Neural progenitor cell (in vitro differentiated cells): ENCODE measurements at places on chromosomes 16 and 17.

DNA sequence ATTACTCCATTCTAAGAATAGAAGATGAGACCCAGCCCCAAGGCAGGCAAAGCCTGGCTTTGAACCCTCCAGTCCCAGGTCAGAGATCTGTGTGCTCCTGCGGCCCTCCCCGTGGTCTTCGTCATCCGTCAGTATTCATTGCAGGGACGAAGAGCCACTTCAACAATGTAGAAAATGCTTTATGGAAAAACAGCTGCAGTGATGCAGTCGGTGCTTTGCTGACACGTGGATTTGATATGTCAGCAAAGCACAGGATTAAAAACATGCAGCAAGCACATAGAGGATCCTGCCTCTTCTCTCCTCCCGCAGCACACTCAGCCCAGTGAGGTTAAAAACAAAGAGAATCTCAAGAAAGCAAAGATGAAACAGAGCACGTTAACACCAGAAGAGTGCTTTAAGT, 117.1 kb upstream of the AXIN2 start:
- DNase-seq: no peak

- no peak for DNase-seq
These were observed 19.3 kb upstream of the FLCN start for GRCh38 chr17:17256316-17256715.

GRCh38 chr16:87602001-87602775, at the start of gene JPH3:
JPH3 (plus strand) TSS chr16:87602508; CDS start chr16:87603147, 639 bp downstream.
- DNase-seq: peak; percentile 80

GRCh38 chr17:29063992-29064391, 21.1 kb downstream of the PIPOX start:
- no peak for DNase-seq

- peak; percentile 59 for DNase-seq
These were observed 17.3 kb upstream of the C16orf74 start for GRCh38 chr16:85768199-85768598.

DNA sequence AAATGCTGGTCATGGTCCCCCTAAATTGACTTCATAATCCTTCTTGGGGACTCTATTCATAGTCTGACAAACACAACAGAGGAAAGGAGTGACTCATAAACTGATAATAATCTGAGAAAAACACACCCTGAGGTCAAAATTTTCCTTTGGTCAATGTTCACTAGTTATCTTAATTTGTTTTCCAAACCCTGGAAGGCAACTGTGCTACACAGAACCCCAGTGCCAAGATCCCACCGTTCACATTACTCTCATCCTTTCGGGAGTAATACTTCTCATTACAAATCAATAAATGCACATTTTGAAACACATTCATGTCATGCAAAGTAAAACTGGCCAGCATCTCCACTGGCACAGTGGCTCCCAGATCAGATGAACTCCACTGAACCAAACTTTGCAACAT, 23.2 kb downstream of the COIL start:
- DNase-seq: no peak

DNA sequence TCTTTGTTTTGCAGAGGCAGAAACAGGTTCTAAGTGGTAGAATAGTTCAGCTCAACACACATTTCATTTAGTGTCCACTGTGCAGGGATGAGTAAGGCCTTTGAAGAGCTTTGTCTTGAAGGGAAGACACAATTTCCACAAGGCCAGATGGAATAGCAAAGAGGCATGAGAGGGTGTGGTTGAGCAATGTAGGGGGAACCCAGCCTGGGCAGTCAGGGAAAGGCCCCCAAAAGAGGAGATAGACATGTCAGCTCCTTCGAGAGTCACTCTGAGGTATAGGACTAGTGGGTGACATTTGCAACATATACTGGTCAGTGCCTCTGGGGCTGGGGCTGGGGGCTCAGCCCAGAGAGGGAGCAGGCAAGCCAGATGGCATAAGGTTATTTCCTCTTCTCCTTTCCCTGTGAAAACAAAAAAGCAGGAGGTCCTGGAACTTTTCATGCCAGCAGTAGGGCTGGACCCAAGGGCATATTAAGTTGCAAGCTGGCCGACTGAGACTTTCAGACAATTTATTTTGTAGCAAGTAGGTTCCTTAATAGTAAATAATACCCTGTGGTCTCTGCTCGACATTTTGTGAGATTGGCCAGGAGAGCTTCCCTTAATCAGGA, 7.1 kb downstream of the ALKBH5 start:
- no peak for DNase-seq

DNA sequence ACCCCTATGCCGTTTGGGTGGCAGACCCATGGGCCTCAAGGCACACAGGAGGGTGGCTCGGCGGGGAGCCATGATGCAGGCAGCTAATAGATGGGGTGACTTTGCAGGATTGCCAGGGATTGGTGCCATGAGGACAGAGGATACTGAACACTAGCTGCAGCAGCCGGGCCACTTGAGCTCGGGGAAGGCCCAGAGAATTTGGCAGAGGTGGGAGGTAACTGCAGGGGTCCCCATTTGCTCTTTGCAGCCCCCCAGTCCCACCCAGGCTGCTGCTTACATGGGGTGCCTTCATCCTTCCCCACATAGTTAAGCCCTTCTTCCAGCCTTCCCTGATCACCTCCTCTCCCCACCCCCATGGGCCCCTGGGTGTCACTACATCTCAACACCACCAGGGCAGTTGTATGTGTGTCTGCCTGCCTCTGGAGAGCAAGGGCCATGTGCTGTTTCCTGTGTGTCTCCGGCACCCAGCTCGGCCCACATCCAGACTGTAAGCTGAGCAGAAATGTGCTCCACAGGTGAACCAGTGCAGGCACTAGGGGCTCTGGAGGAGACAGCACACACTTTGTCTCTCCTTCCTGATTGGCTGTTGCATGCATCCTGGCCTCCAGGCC, 52.0 kb downstream of the SREBF1 start:
- peak; percentile 56 for DNase-seq

GRCh38 chr17:50130559-50131305, 772 bp upstream of the SAMD14 start:
- peak; percentile 37 for DNase-seq

DNA sequence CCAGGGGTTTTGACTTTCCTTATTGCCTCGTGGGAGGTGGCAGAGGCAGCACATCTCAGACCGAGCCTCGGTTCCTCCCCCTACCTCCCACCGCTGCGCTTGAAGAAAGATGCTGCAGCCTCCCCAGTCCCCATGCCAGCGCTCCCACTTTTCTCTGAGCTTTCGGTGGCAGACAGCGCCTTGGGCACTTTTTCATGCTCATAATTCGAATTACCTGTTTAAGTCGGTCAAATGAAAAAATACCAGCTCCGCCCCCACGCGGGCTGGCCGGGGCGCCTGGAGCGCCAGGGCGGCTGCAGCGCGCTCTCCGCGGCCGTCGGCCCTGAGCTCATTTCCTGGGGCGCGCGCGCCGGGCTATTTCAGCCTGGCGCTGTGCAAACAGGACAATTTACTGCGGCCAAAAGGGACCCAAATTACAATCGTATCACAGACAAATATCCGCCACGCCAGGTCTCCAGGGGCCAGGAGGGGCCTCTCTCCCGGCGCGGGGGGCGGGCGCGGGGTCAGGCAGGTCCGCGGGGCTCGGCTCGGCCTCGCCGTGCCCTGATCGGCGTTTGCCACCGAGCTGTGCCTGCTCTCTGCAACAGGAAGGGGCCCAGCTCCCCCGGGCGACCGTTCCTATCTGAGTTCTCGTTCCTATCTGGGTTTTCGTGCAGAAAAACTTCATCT, 45.0 kb downstream of the SOST start:
- DNase-seq: peak; percentile 57

DNA sequence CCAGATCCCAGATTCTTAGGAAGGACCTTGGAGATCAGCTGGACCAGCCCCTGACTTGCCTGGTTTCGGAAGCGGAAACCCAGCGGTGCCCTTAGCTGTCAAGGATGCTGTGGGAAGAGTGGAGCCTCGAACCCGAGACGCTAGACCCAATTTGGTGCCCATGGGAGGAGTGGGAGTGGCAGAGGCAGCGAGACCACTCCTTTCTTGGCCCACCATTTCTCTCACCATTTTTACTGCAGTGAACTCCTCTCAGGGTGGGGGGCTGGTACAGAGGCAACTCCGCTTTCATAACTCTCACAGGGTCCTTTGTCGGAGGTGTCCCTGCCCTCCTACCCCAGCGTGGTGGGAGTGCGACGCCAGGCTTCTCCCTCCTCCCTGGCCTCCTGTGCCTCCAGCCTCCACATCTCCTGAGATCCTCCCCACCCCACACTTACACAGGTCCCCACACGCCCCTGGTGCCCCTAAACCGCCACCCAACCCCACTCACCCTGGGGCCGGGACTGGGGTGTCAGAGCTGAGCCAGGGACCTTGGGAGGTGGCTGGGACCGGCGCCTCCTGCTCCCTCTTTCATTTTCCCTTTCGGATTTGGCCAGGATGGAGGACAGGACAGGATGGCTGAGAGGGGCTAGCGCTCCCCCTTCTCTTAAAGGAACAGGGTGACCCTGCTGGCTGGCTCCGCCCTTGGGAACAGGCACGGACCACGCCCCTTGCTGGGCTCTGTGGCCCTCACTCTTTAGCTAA, at the start of gene GJD3:
Gene GJD3 (minus strand): TSS at position 617 of the 741 bp plus-strand sequence. CDS start 922 bp downstream, outside the sequence.
- DNase-seq: peak; percentile 57

DNA sequence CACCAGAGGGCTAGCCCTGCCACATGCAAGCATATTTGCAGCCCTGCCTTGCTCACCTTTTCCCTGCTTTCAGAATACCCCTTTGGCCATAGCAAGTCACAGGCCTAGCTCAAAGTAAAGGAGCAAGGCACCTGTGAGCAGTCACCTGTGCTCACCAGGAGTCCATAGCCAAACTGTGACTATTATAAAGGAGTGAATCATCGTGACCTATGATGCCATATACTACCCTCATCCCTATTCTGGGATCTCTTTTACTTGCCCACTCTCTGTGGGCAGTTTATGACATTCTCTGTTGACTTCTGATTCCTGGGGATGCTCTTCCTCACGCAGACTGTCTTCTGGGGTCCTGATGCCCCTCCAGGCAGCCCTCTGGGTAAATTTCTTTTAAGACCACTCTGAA, 200.5 kb upstream of the NLRP1 start:
- no peak for DNase-seq

GRCh38 chr16:743794-744500, 3.1 kb upstream of the CIAO3 start:
- no peak for DNase-seq

- no peak for DNase-seq
These were observed 10.3 kb downstream of the TRAF7 start for GRCh38 chr16:2165861-2166260.

DNA sequence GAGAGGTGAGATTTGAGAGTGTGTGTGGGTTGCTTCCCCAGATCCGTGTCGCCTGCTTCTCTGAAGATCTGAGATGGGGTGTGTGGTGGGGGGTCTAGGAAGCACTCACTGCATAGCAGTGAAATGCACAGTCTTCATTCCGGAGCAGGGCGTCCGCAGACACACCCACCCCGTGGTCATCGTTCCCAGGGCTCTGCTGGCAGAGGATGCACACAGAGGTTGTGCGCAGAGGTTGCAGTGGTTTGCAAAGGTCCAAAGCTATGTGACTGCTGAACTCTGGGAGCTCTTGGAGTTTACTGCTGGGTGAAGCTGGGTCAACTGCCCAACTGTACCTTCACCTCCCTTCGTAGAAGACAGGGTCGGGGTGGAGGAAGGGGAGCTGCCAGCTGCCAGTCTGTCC, 135.3 kb downstream of the SNX29 start:
- DNase-seq: no peak
